ENCODE measurements at places on chromosomes 11 and 22.

DNA sequence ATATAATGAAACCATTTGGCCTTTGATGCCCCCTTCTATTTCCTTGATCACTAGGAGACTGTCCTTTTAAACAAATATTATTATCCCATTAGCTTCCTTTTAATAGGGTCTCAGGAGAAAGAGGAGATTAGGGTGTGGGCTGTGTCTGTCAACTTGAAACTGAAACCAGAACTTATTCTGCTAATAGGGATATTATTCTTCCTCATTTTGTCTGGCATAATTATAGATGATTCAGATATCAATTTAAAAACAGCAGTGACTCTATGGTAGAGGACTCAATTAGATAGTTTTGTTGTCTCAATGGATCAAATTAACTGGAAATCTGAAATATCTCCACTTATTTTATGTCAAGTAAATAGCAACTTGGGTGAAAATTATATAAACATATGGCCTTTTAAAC is 584.9 kb upstream of the CCDC90B start:
- DNase-seq = no peak

DNA sequence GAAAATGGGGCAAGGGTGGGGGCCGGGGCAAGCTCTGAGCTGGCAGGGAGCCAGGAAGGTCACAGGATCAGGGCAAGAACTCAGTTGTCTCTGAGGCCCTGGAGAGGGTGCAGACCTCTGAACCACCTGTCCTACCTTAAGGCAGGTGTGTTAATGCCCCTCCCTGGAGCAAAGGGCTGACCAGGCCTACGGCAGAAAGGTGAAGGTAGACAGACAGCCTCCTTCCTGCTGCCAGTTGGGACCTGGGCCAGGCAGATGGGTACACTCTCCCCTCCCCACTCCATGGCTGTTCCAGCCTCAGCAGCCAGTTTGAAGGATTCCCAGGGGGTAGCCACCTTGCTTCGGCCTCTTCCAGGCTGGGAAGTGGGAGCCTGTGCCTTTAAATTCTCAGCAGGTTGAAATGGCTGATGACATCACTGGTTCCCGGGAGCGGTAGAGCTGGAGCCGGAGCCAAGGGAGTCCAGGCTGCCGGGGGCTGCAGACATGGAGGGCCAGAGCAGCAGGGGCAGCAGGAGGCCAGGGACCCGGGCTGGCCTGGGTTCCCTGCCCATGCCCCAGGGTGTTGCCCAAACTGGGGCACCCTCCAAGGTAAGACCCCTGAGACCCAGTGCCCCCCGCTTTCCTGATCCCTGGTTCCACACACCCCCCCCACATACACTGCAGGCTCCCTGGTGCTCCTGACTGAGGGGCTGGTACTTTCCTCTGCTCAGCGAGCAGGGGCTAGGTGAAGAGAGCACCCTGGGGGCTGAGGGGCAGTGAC is at the start of gene INPP5J:
TSS of gene INPP5J (plus strand) at position 435 of the 760 bp plus-strand sequence. CDS start at position 484, 49 bp downstream.
- no peak for DNase-seq

GRCh38 chr22:32649515-32650200 is 151.8 kb upstream of the TIMP3 start:
- DNase-seq = no peak

DNA sequence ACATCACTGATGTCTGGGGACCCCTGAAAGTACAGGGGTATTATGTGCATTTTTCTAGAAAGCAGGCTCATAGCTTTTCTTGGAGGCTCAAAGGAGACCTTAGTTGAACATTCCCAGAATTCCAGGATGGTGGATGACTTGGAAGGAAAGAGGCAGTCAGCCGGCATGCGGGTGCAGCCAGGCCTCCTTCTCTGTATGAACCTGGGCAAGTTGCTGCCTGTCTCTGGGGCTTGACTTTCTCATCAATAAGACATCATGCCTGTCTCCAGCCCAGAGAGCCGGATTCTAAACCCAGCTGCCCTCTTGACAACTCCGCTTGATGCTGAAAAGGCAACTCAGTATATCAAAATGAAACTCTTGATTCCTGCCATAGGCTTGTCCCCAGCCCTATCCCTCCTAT is 12.6 kb downstream of the MS4A15 start:
- no peak for DNase-seq

GRCh38 chr11:1076061-1076665 is 1.5 kb downstream of the MUC2 start:
- no peak for DNase-seq

GRCh38 chr11:92941676-92942571 is 27.5 kb upstream of the MTNR1B start:
- DNase-seq = no peak

GRCh38 chr11:11426226-11426952 is 73.3 kb upstream of the CSNK2A3 start:
- DNase-seq = no peak

GRCh38 chr22:37802310-37803194 is 5.2 kb upstream of the GCAT start:
- no peak for DNase-seq

GRCh38 chr22:46047226-46047625 is 70.3 kb upstream of the WNT7B start:
- no peak for DNase-seq

DNA sequence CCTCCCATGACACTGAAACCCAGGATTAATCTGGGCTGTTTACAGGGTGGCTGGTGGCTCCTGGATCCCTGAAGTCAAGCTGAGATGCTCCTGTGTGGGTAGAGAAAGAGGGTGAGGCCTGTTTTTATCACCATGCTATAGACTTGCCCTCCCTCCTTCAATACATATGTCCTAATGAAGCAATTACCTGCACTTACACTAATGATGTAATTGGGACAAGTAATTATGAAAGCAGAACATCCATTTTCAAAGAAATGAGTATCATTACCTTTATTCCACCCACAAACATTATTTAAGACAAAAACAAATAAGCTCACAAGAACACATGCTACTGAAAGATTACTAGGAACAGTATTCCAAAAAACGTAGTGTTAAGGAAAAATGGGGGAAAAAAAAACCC is 64.3 kb upstream of the CHRM4 start:
- DNase-seq = no peak

DNA sequence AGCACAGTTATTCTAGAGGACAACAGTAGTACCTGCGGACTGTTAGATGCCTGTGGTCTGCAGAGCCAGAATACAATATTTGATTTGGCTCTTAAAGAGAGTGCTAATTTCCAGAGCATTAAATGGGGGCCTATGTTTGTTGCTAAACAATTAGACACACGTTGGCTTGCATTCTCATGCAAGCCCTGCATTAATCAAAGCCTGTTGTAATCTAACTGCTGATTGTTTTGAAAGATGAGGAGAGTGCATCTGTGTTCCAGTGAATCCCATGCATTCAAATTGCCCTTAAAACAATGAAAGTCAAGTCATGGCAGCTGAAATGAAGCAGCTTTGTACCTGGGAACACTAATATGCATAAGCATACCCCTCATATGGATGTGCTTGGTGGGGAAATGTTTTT is 419.4 kb downstream of the DYNC2H1 start:
- DNase-seq = no peak

DNA sequence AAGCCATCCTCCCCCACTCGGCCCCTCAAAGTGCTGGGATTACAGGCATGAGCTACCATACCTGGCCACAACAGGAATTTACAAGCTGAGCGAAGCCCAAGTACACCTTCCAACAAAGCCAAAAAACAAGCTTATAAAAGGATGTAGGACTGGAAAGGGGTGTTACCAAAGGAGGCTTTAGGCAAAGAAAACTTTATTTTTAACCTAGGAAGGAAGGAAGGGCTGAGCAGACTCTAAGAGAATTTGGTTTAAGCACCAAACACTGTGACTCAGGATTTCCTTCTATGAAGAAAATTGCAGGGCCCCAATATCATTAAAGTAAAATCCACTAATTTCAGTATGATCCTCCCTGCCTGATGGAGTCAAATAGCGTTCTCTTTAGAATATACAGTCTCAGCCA is 12.1 kb downstream of the DENND5A start:
- DNase-seq = no peak

GRCh38 chr11:13944016-13944415 is 18.5 kb upstream of the SPON1 start:
- no peak for DNase-seq

GRCh38 chr11:74815966-74816365 is 67.3 kb downstream of the RNF169 start:
- no peak for DNase-seq

DNA sequence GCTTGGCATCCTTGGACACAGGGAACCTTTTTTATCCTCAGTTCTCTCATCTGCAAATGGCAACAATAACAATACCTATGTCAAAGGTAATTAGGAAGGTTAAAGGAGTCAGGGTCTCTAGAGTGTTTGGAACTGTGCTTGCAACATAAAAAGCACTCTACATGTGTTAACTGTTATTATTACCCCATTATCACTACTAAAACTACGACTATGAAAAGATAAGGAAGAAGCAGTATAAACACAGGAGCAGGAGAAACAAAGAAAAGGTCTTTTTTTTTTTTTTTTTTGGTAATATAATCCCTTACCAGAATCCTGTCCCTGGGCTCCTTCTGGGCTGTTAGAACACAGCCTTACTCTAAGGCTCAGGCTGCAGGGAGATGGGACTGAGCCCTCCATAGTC is 348.2 kb downstream of the CADM1 start:
- no peak for DNase-seq

- no peak for DNase-seq
Measured at GRCh38 chr22:50143096-50143495, 27.4 kb upstream of the PANX2 start.

DNA sequence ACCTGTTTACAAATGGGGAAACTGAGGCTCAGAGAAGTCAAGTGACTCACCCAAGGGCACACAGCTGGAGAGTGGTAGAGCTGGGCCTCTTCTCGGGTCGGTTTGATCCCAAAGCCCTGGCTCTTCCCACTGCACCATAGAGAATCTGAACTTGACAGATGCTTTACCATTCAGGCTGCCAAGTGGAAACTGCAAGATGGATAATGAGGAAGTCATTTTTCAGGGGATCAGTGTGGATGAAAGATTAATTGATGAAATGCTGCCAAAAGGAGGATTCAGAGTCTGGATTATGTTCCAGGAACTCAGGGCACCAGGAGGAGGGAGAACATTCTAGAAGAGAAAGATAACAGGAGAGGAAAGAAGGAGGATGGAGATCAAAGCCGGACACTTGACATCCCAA is 185.9 kb upstream of the ZBED5 start:
- DNase-seq = no peak

DNA sequence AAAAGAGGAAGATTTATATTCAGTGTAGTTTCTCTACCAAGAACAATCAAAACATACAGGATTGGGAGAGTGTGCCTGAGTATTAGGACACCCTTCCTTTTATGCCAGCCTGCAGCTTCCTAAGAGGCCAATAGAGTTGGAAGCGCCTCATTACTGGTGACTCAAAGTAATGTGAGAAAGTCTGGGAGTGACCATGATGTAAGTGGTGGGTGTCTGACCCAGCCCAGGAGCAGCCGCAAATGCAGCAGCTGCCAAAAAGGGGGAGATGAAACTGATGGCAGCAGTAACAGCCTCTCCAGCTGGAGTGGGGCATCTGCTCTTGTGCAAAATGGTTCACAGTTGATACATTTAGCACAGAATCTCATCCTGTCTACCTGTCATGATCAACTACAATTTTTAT is 62.0 kb downstream of the ZNF280B start:
- no peak for DNase-seq

- DNase-seq = no peak
Measured at GRCh38 chr11:33691066-33691864, 9.4 kb downstream of the C11orf91 start.

DNA sequence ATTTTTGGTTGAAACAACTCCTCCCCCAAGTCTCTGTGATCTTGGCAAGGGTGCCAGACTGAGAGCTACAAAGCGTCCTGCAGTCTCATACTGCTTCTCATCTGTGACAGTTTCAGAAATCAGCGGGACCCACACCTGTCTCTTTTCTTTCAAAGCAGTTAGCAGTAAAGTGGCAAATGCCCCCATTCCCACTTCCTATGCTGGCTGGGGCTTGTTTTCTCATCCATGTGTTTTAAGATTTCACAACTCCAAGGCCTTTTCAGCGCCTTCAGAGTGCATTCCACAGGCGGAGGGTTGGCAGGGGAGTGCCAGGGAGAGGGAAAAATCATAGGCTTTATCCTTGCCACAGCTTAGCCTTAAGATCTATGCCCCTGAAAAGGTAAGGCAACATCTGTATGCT is 493.5 kb downstream of the OPCML start:
- DNase-seq = no peak

DNA sequence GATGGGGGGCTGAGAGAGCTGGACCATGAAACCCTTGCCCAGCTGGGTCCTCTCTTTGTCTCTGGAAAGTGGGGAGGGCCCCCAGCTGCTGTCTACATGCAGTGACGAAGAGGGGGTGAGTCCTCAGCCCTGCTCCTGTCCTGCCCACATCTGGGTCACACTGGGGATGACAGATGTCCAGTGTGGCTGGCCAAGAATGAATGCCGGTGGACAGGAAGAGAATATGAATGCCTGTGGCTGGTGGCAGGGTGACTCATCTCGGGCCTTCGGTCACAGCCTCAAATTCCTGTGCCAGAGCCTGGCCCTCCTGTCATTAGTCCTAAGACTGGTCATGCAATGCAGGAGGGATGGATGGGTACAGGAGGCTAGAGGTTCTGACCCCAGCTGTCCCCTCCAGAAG is 2.2 kb upstream of the PNPLA3 start:
- peak; percentile 60 for DNase-seq

DNA sequence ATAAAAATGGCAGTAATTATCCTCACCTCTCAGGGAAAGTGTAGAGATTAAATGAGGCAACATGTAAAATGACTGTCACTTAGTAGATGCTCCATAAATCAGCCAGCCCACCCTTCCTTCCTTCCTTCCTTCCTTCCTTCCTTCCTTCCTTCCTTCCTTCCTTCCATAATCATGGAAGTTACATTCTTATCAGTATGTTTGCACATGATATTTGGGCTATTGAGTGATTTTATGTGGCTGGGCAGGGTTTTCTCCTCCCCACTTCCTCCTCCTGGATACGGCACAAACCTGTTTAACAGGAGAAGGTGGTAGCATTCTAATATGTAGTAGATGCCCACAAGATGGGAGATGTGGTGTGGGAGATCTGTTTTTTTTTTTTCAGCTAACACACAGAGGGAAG is 11.9 kb downstream of the LYVE1 start:
- DNase-seq = no peak
